Fibroblast of pulmonary artery (primary cell): ENCODE measurements at places on chromosomes 7 and 10.

DNA sequence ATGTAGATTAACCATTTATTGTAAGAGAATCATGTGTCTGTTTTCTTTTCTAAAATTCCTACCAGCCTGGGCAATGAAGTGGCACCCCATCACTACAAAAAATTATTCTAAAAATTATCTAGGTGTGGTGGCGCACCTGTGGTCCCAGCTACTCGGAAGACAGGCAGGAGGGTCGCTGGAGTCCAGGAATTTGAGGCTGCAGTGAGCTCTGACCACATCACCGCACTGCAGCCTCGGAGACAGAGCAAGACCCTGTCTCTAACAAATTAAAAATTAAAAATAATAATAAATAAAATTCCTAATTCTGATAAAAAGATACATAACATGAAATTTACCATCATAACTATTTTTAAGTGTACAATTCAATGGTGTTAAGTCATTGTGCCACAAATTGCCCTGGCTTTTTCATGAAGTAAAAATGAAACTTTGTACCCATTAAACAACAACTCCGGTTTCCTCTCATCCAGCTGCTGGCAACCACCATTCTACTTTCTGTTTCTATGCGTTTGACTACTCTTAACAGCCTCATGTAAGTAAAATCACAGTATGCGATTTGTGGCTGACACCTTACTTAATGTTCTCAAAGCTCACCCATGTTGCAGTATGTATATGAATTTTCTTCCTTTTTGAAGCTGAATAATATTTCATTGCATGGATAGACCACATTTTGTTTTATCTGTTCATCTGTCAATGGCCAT is 20.6 kb upstream of the USP6NL start:
- DNase-seq: no peak

- DNase-seq: peak; percentile 57
These were observed 7.5 kb upstream of the DNAJC1 start for GRCh38 chr10:22010973-22011408.

- DNase-seq: no peak
These were observed 99.0 kb upstream of the NMT2 start for GRCh38 chr10:15267496-15267895.

GRCh38 chr7:121480058-121480457 is 84.0 kb upstream of the FAM3C start:
- no peak for DNase-seq

- no peak for DNase-seq
These were observed 121.3 kb upstream of the HABP2 start for GRCh38 chr10:113431398-113432160.

- no peak for DNase-seq
These were observed 85.4 kb upstream of the RHOBTB1 start for GRCh38 chr10:61029411-61029810.

- DNase-seq: no peak
These were observed 144.3 kb upstream of the TNS3 start for GRCh38 chr7:47726047-47726726.

- no peak for DNase-seq
These were observed 1377.4 kb downstream of the XPNPEP1 start for GRCh38 chr10:108545921-108546320.

DNA sequence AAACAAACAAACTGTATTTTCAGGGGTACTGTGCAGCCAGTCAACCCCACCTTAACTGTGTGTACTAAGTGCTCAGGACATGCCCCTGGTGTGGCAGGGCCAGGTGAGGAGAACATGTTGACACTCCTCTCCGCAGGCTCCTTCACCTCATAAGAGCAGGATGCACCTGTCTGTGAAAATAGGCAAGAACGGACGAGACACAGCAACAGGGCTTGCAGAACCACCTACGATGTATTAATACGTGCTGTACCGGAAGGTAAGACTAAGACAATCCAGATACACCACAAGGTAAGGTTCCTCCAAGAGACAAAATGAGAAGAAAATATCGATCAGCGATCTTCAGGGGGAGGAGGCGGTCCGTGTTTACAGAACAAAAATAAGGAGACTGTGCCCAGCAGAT is 65.8 kb upstream of the CAMK2B start:
- no peak for DNase-seq

DNA sequence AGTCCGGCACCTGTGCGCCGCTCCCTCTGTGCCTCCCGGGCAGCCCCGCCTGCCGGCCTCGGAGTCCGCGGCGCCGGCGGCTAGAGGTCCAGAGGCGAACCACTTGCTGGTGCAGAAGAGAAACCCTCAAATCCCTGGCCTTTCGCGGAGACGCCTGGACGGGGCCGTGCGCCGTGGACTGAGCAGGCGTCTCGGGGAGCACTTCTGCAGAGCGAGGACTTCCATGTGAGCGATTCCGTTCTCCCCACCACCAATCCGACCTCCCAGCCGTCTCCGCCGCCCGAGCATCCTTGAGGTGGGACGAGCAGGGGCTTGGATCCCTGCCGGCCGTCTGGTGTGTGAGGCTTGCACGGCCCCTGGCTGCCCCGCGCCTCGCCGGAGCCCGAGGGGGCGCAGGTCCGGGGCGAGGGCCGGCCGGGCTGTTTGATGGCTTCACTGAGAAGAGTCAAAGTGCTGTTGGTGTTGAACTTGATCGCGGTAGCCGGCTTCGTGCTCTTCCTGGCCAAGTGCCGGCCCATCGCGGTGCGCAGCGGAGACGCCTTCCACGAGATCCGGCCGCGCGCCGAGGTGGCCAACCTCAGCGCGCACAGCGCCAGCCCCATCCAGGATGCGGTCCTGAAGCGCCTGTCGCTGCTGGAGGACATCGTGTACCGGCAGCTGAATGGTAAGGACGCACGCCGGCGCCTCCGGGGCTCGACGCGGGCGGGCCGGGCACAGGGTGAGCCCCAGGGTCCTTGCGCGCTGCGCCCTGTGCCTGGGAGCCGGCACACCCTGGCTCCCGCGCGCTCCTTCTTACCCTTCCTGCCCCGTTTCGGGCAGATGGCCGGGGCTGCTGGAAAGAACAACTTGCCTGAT is 660 bp downstream of the GALNT17 start:
- no peak for DNase-seq

DNA sequence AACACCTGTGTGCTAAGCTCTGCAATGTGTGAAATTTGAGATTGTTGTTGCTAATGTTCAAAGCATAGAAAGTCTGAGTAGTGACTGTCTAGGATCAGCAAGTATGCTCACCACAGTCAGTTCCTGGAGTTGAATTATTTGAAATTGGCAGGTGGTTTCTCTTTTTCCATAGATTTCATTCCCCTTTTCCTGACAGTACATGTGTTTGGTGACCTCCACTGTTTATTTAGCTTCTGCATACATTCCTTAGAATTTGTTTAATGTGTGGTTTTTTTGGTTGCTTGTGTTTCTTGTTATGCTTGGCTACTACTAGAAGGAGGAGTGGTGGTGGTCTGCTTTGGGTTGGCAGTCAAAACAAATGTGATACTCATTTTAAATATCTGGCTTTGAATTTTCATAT is 52.3 kb downstream of the FOXP2 start:
- no peak for DNase-seq

DNA sequence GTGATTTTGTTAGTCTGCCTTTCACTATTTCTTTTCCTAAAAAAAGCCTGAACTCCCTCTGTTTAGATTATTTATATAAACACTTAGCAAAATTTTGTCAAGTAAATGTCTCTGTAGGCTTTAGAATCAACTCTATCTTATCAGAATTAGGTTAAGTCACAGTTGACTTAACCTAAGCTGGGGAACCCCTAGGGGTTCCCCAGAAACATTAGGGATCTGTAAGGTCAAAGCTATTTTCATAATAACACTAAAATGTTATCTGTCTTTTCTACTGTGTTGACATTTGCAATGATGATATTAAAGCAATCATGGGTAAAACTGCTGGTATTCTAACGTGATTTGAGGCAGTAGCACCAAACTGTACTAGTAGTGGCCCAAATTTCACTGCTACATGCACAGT is 24.3 kb downstream of the DYNC1I1 start:
- no peak for DNase-seq

- no peak for DNase-seq
These were observed 29.5 kb downstream of the RAB19 start for GRCh38 chr7:140433396-140433795.

DNA sequence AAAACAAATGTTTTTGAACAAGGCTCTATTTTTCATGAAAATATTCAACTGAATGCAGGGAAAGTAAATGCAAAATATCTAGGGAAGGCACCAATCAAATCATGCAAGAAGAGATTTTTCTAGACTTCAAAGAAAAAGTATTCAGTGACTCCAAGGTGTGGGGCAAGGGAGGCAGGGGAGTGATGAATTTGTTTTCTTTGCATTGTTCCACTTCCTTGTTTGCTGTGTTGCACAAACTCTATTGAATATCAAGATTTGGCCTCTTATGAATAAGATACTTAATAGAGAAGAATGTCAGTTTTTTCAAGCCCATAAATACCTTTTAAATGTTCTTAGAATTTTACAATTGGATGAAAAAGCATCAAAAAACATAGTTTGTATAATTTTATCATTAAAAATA is 26.4 kb downstream of the STEAP1 start:
- DNase-seq: peak; percentile 53

- peak; percentile 61 for DNase-seq
These were observed 103.7 kb downstream of the RBM20 start for GRCh38 chr10:110747609-110748464.

DNA sequence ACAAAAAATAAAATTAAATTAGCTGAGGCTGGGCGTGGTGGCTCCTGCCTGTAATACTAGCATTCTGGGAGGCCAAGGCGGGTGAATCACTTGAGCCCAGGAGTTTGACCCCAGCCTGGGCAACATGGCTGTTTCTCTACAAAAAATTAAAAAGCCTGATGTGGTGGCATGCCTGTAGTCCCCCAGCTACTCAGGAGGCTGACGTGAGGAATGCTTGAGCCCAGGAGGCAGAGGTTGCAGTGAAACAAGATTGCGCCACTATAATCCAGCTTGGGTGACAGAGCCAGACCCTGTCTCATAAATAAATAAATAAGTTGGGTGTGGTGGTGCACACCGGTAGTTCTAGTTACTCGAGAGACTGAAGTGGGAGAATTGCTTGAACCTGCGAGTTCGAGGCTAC is 65.1 kb downstream of the GNA12 start:
- no peak for DNase-seq

DNA sequence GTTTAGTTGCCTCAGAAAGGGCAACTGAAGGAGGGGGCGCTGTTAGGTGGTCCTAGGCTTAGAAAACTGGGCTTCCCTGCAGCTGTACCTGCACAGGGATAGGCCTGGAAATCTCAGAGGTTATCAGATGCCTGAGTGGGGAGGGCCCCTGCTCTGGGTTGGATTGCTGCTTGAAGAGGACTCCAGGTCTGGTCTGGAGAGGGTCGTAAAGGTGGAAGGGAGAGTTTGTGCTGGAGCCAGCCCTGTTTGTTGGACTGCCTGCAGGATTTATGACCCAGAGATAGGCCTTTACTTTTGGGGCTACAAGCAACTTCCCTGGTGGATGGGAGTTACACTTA is 765.9 kb downstream of the GRID1 start:
- DNase-seq: no peak

GRCh38 chr7:151148319-151149259 is 18.9 kb downstream of the GBX1 start:
- DNase-seq: no peak

GRCh38 chr7:53697913-53698312 is 662.5 kb downstream of the POM121L12 start:
- no peak for DNase-seq

- no peak for DNase-seq
These were observed 722.7 kb upstream of the CELF2 start for GRCh38 chr10:10294881-10295529.

DNA sequence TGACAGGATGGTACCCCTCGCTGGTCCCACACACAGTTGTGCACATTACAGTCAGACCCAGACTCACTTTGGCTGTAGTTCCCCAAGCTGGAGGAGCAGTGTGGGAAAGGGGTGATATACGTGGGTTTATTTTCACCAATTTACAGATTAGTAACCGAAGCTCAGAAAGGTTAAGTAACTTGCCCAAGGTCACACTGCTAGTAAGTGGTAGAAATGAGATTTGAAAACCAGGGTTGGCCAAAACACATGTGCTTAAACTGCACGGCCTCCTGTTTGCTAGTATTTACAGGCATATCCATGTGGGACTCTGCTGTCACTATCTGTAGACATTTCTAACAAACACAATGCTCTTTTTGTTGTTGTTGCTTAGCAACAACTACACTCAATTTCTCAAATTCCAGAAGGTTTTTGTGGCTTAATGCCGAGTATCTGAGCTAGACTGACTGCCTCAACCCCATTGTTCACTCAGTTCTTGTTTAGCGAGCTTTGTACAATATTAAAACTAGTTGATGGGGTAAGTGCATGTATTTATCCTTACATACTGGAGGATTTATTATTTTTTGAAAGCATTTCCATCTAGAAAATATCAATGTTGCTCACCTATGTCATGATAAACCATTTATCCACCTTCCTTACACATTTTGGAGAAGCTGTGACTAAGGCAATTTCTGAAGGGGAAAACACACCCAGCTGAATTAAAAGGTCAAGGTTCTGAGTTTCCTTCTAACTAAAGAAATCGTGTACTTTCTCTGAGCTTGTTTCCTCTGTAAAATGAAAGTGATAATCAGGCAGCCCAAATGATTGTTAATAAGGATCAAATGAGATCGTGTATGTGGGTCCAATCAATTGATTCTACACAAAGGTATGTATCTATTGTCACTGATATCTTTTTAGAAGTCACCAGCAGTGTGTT is 5.3 kb upstream of the TMEM139 start:
- peak; percentile 94 for DNase-seq

DNA sequence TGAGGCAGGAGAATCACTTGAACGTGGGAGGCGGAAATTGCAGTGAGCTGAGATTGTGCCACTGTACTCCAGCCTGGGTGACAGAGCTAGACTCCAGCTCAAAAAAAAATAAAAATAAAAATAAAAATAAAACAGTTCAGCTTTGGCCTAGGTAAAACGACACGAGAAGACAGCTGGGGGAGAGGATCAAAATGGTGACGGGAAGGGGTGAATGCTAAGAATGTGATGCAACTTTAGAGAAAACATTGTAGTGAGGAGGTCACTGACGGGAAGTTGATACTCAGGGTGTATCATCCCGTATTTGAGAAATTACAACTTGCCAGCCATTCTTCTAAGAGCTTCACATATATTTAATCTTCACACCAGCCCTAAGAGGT is 1.1 kb downstream of the NDST2 start:
- DNase-seq: no peak

DNA sequence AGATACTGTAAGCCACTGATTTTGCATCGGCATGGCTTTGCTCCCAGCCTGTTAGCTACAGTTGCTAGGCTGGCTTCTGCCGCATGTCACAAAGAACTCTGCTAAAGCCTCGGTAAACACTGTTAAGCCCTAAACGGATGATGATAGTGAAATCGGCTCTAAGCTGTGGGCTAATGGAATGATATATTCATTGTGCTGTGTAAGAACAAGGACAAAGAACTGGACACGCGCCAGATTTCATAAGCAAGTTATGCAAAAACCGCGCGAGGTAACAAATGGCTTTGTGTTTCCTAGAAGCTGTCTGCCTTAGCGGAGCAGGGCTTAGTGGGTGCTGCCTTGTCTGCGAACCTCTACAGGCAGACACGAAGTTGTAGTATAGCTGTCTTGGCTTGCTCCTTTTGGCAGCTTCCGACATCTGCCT is 331.3 kb upstream of the COBL start:
- peak; percentile 10 for DNase-seq

- DNase-seq: no peak
These were observed 152.6 kb downstream of the JMJD1C start for GRCh38 chr10:63313066-63313717.
